Astrocyte (in vitro differentiated cells and primary cell): ENCODE measurements at places on chromosomes 1 and 21. TPM values are rescaled to one million over a fixed set of nuclear protein-coding genes. Genes with fewer than 3 reads are reported as not detected.

Gene PTGS2
- total RNA-seq, result 2.5 and 4.7 TPM in 2 replicates

GRCh38 chr21:28742527-28742926, 250.2 kb downstream of the LTN1 start:
- no peak for DNase-seq

- DNase-seq, result no peak
Measured at GRCh38 chr1:29805122-29805895, 569.0 kb downstream of the PTPRU start.

DNA sequence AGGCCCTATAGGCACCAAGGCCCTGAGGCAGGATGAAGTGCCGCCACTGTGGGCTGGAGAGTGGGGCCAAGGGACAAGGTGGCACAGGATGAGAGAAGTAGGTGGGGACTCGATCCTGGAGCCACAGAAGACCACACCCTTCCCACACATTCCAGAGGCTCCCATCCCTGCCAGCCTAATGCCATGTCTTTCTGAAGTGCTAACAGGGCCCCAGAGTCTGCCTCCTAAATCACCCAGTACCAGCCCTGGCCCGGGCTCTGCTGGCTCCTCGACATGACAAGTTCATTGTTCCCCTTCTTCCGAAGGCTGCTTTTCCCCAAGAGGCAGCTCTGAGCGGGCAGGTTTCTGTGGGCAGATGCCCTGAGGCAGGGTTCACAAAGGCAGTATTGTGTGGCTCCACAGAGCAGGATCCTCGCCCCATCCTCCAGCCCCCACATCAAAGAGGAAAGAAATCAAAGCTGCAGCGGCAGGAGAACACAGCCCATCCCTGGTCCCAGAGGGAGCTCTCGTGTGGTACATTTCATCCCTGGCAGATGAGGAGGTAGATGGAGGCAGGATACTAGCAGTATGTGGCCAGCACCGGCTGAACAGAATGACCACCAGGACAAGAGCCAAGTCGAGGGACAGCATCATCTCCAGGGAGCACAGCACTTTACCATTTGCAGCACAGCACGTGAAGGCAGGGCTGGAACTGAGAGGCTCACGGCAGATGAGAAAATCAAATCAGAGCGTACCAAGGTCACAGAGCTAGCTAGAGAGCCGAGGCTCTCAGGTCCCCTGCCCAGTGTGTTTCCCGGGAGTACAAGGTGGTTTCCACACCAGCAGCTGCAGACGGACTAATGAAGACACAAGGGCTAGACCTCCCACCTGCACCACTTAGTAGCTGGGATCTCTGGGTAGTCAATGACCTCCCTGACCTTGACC, 64.8 kb downstream of the SYF2 start:
- DNase-seq, result no peak

- DNase-seq, result no peak
Measured at GRCh38 chr1:26012864-26013263, 8.7 kb upstream of the EXTL1 start.

GRCh38 chr1:111906816-111907215, 82.7 kb downstream of the KCND3 start:
- no peak for DNase-seq

Gene DENND1B
- total RNA-seq, result 9.6 and 12.8 TPM in 2 replicates

DNA sequence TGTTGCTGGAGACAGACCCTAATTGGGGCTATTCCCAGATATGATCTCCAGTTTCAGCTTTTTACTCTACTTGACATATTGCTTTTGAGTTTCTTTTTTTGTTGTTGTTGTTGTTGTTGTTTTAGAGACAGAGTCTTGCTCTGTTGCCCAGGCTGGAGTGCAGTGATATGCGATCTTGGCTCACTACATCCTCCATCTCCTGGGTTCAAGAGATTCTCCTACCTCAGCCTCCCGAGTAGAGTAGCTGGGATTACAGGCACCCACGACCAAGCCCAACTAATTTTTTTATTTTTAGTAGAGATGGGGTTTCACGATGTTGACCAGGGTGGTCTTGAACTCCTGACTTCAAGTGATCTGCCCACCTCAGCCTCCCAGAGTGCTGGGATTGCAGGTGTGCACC, 1.3 kb upstream of the SRP9 start:
- DNase-seq, result no peak

DNA sequence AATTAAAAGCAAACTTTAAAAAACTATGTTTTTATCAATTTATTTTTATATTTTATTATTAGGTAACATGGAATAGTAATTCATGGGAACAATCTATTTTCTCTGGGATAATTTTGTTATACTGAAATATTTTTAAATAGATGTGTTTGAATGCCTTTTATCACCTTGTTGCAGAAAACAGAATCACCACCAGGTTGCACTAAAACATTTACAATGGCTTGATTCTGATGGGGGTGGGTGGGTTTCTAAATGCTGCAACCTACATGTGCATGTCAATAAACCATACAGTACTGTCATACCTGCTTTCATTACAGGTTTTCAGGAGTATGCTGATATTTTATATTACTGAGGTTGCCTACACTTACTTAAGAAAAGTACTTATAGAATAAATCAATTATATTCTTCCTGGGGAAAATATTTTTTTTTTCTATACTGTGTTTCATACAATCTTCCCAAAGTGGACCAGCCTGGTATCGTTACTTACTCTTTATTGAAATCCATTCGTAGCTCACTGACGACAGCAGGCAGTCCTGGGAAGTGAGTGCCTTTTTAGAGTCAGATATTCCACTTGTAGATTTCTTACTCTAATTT, 132.8 kb downstream of the PTPRC start:
- peak; percentile 31 for DNase-seq

GRCh38 chr1:206579747-206580437, 32.4 kb downstream of the EIF2D start:
- peak; percentile 84 for DNase-seq

Gene G0S2
- 5.9 and 15.1 TPM in 2 replicates for total RNA-seq

DNA sequence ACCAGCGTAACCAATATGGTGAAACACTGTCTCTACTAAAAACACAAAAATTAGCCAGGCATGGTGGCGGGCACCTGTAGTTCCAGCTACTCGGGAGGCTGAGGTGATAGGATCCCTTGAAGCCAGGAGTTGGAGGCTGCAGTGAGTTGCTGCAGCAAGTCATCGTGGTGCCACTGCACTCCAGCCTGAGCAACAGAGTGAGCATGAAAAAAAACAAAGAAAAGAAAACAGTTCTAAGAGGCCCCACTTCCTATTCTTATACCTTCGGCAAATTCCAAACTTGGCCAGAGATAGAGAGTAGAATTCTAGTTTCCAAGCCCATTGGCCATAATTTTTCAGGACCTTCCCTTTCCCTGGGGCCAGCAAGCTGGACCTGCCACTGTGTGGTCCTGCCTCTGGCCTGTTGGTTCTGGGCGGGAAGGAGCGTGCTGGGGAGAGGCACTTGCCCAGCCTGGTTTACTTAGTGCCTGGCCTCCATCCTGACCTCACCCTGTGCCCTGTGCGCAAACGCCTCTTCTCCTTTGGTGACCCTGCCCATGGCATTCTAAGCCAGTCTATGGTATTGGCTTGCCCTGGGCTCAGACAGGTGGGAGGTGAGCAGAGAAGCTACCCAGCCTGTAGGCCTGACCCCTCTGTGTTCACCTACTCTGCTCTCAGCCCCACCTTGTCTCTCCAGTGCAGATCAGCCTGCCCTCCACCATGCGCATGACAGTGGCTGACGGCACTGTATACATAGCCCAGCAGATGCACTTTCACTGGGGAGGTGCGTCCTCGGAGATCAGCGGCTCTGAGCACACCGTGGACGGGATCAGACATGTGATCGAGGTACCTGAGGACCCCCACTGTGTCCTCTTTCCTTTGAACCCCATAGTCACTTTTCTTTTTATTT, 11.0 kb downstream of the CA6 start:
- no peak for DNase-seq

Gene RNF186
- not detected in 2 replicates for total RNA-seq

- DNase-seq, result no peak
Measured at GRCh38 chr1:109805486-109806165, 41.9 kb upstream of the EPS8L3 start.

- no peak for DNase-seq
Measured at GRCh38 chr21:31668651-31669491, 9.4 kb downstream of the SOD1 start.

DNA sequence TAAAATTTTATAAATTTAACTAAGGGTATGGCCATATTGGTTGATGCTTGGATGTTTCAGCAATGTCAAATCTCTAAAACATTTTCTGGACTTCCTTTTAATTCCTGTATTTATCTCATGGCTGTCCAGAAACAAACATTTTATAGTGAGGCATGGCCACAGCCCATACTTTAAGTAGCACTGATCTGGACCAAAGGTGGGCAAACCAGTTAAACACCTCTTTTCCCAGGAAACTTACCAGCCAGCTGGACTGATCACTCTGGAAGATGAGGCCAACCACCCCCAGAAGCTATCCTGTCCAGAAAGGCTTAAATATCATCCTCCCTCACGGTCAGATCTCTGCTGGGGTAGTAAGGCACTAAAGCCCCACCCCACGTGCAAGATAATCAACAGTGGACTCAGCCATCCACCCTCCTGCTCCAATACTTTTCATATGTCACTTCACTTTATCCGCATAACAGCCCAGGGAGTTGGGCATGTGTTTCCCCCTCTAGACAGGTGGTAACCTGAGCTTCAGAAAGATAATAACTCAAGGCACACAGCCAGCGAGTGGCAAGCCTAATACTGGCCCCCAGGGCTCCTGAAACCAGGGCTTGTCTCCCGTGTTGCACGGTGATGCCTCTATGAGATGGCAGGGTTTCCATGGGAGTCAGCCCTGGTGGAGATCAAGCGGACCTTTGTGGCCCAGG, 120.5 kb upstream of the NGF start:
- DNase-seq, result no peak
